ENCODE measurements at places on chromosomes 3 and 15. TPM values are rescaled to one million over a fixed set of nuclear protein-coding genes. Genes with fewer than 3 reads are reported as not detected.
A peak's percentile ranks its signal among the peaks of the same experiment; 100 is the strongest.

The ITIH3 gene
- 0.84 TPM for total RNA-seq

DNA sequence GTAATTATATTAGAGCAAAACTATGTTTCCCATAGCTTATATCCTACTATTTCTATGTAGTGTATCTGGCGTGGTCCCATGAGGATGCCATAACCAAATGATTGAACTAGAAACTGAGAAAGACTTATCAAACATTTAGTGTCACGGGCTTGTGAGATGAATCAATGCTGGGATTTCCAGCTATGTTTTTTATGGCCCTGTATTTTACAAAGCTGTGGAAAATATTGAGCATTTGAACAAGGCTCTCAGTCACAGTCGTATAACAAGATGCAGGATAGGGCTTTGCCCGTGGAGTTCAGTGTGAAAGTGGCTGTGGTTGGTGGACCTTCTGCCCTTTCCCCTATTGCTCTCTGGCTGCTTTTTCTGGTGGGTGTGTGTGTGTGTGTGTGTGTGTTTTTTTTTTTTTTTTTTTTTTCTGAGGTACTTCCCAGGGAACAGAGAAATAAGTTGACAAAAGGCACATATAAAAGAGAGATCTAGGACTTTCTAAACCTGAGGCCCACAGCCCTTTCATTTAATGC lies 60.7 kb downstream of the CACNA1D start:
- no peaks in the 10 kb centered on the region for H3K4me1 ChIP-seq
- DNase-seq, result no peak
- H3K4me3 ChIP-seq, result no peak overlapping the region

DNA sequence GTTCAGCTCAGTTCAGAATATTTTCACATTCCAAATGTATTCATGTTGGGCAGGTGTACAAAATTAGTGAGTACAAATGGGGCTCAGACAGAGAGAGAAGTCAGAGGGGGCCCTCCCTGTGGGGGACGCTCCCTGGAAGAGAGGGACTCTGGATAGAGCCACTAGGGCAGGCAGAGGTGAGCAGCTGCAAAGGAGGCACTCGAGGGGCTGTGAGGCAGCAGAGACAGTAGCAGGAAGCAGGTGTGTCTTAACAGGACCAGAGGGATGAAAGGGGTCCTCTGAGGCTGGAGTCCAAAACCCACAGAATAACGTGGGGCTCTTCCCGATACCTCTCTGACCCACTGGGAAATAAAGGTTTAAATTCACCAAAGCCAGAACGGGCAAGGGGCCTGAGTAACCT lies 127.1 kb downstream of the MEGF11 start:
- peaks cover 7% of the 10 kb centered on the region for H3K4me1 ChIP-seq
- no peak overlapping the region for H3K4me3 ChIP-seq
- peaks cover 25% of the 10 kb centered on the region for H3K27me3 ChIP-seq
- no peak overlapping the region for H3K27ac ChIP-seq
- DNase-seq, result no peak
- H3K36me3 ChIP-seq, result no peaks in the 10 kb centered on the region

- peaks cover 18% of the 10 kb centered on the region for H3K4me1 ChIP-seq
- H3K27me3 ChIP-seq, result no peaks in the 10 kb centered on the region
- H3K36me3 ChIP-seq, result no peaks in the 10 kb centered on the region
- peak; percentile 57 for DNase-seq
- H3K4me3 ChIP-seq, result no peak overlapping the region
Observed at GRCh38 chr3:15309662-15310335, 22.6 kb downstream of the SH3BP5 start.

DNA sequence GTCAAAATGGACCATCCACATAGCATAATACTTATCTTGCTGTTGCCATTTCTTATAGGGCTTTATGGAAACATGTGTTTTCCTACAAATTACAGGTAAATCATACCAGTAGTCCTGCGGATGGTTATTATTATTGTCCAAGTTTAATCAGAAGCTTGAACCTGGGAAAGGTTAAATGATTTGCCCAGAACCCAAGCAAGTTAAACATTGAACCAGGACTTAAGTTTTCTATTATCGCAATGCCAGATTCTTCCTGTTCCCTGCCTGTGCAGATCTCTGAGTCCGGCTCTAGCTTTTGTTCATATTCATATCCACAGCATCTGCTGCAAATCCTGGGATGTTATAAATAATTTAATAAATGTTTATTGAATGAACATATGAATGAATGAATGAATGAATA lies 12.5 kb downstream of the LPP start:
- H3K36me3 ChIP-seq, result no peaks in the 10 kb centered on the region
- no peak overlapping the region for H3K4me3 ChIP-seq
- H3K4me1 ChIP-seq, result no peaks in the 10 kb centered on the region
- no peak overlapping the region for H3K27ac ChIP-seq

DNA sequence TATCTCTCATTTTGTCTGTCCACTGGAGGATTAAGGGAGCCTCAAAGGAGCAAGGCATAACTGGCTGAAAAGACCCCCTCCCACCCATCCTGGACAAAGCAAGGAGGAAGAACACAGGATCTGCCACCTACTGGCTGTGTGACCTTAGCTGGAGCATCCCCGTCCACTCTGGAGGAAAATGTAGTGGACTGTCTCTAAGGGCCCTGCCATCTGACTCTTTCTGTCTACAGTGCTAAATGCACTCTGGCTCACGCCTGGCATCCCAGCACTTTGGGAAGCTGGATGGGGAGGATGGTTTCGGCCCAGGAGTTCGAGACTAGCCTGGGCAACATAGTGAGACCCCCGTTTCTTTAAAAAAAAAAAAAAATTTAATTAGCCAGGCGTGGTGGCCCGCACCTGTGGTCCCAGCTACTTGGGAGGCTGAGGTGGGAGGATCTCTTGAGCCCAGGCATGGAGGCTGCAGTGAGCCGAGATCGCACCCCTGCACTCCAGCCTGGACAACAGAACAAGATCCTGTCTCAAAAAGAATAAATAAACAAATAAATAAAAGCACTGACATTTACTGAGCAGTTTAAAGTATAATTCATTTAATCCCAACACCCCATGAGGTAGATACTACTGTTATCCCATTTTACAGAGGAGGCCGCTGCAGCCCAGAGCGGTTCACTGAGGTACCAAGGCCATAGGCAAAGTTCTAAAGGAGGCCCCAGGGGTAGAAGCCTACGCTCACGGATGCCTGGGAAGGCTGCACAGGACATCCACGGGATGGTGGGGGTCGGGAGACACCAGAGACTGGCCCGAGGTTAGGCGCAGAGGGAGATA lies 1.1 kb downstream of the TBC1D2B start:
- peak overlapping the region; percentile 83 for H3K27ac ChIP-seq
- no peaks in the 10 kb centered on the region for H3K27me3 ChIP-seq
- H3K36me3 ChIP-seq, result peaks cover 1% of the 10 kb centered on the region
- H3K4me1 ChIP-seq, result peaks cover 25% of the 10 kb centered on the region
- H3K4me3 ChIP-seq, result peak overlapping the region; percentile 74
- peak; percentile 59 for DNase-seq

- no peaks in the 10 kb centered on the region for H3K36me3 ChIP-seq
- DNase-seq, result no peak
- no peak overlapping the region for H3K4me3 ChIP-seq
- H3K4me1 ChIP-seq, result no peaks in the 10 kb centered on the region
- no peak overlapping the region for H3K27ac ChIP-seq
Observed at GRCh38 chr15:79904271-79904670, 7.5 kb upstream of the MTHFS start.

GRCh38 chr15:78976691-78977090 lies 31.8 kb upstream of the CTSH start:
- no peak overlapping the region for H3K4me3 ChIP-seq
- peaks cover 12% of the 10 kb centered on the region for H3K4me1 ChIP-seq
- H3K27ac ChIP-seq, result peak overlapping the region; percentile 13
- DNase-seq, result no peak

GRCh38 chr15:54462511-54462913 lies 484.3 kb downstream of the UNC13C start:
- DNase-seq, result no peak
- no peaks in the 10 kb centered on the region for H3K27me3 ChIP-seq

All from muscle of leg (tissue), 16 donors.